Renal cortex interstitium (tissue), 15 donors: ENCODE measurements at places on chromosomes 5 and 9.

GRCh38 chr9:27358007-27358406, 61.1 kb upstream of the EQTN start:
- DNase-seq: no peak

DNA sequence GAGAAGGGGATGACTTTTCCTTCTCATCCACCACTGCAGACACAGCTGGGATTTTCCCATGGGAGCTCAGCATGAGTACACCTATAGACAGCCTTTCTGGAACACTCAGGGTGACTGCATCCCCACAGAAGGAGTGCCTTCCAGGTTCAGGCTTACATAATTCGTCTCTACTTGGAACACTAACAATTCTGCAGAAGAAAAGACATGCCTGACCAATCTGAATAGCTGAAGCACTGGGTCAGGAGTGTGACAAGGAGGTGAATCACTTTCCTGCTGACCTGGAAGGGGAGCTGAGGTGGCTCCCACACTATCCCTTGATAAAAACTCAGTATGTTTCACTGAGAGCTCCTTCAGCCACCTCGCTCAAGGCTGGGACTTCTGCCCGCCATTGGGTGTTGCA, 425.3 kb downstream of the TLR4 start:
- no peak for DNase-seq

DNA sequence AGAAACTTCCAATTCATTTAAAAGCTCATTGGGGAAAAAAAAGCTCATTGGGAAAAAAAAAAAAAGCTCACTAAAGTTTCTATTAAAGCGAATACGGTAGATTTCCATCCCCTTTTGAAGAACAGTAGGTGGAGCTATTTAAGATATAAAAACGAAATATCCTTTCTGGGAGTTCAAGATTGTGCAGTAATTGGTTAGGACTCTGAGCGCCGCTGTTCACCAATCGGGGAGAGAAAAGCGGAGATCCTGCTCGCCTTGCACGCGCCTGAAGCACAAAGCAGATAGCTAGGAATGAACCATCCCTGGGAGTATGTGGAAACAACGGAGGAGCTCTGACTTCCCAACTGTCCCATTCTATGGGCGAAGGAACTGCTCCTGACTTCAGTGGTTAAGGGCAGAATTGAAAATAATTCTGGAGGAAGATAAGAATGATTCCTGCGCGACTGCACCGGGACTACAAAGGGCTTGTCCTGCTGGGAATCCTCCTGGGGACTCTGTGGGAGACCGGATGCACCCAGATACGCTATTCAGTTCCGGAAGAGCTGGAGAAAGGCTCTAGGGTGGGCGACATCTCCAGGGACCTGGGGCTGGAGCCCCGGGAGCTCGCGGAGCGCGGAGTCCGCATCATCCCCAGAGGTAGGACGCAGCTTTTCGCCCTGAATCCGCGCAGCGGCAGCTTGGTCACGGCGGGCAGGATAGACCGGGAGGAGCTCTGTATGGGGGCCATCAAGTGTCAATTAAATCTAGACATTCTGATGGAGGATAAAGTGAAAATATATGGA, at the start of gene PCDHGA12:
Gene PCDHGA12 (plus strand): TSS at position 176 of the 782 bp plus-strand sequence. CDS start 253 bp downstream, at position 429.
- peak; percentile 11 for DNase-seq

- DNase-seq: no peak
These were observed 11.0 kb downstream of the TRIO start for GRCh38 chr5:14153932-14154731.

GRCh38 chr9:84327184-84327583, 13.4 kb downstream of the SLC28A3 start:
- no peak for DNase-seq

GRCh38 chr9:112809351-112809848, 58.8 kb downstream of the SNX30 start:
- no peak for DNase-seq

- DNase-seq: no peak
These were observed 357.6 kb upstream of the RPS23 start for GRCh38 chr5:82635561-82636288.

DNA sequence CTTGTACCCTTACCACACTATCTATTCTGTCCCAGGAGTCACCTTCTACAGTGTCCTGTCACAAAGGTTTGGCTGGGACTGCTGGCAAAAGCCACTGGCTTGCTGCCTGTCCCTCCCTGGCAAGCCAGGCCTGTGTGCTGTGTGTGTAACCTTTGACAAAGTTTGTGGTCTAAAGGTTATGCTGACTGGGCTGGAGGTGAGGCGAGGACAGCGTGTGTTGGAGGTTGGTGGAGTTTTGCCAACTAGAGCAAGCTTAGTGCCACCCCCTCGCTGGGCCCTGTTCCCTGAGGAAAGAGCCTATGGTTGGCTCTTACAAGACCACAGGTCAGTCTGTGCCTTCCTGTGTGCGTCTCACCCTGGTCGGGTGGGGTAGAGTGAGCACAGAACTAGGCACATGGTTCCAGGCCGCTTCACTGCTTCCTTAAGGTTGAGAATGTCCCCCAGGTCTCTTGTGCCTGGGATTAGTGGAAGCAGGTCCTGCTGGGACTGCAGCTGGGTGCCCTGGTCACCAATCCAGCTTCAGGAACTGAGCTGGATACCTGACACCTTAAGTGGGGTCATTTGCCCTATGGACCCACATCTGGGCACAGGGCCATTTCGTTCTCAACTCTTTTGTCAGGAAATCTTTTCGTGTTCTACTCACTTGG, 152.2 kb downstream of the GADD45G start:
- DNase-seq: no peak

GRCh38 chr5:61933787-61934626, 372.0 kb upstream of the KIF2A start:
- DNase-seq: peak; percentile 27

DNA sequence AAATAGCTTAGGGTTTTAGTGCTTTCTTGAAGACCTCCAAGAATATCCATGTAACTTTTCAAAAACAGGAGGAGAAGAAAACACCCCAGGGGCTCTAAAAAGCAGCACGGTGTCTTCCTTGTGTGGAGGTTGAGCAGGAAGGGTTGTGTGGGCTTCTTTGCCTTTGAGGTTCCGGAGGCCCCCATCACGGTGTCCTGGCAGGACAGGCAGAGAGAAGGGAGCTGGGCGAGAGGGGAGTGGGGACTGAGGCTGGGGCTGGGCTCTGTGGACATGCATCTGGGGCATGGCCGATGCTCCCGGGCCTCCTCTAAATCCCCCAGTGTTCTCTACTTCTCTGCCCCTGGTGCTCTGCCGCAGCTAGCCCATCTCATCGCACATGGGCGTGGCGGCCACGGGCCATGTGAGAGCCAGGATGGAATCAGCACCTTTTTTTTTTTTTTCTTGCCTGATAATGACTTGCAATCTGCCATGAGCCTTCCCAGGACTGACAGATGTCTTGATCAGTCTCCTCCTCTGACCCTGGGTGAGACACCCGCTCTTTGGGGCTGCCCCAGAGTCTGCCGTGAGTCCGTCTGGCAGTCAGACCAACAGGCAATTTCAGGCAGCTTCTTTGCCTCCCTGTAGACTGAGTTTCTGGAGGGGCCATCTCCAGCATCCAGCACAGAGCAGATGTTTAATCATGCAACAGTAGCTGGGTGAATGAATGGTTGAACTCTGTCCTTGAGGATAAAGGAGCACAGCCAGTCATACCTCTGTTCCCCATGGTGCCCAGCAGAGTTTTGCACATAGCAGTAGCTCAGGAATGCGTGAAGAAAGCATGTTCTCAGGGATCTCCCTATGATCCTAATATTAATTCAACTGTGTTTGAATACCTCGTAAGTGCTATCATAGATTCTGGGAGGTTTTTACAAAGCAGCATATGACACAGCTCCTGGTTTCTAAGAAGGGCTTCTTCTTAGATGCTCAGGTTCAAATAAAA, 12.1 kb downstream of the CXCL14 start:
- no peak for DNase-seq

DNA sequence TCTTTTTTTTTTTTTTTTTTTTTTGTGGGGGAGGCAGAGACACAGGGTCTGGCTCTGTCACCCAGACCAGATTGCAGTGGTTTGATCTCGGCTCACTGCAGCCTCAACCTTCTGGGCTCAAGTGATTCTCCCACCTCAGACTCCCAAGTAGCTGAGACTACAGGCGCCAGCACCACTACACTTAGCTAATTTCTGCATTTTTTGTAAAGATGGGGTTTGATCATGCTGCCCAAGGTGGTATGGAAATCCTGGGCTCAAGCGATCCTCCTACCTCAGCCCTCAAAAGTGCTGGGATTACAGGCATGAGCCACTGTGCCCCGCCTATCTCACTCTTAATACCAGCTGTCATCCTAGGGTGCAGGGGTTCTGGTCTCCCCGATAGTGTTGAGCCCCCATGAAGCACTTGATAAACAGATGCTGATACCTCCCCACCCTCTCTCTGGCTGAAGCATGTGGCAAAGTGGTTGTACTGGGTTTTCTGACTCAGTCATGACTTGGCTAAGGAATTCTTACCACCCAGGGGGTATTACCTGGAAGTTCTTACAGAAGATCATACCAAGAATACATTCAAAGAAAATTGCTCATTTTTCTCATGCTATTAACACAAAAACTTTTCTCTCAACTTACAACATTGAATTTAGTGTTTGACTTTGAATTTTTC, 110.2 kb upstream of the DAPK1 start:
- no peak for DNase-seq

DNA sequence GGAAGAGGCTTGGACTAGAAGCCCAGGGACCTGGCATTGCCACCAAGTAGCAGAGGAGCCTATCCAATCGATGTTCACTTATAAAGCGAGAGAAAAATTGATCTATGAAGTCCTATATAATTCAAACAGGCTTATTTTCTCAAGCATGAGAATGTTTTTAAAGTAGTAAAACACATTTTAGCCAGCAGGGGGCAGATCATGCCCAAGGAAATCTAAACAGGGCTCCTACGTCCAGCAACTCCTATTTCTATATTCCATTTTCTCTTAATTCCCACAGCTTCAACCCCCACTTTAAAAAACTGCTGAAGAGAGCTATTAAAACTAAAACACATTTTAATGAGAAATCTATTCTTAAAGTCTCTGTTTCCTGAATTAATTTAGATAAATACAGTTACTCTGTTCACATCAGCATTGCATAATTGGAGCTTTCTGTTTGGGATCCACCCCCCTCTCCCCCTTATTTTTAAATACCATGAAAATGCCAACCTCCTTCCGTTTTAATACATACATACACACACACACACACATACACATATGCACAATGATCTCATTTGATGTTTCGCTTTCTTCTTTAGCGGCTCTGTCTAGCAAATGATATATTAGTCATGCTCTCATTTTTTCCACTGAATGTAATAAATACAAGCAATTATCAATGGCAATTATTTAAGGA, 144.9 kb downstream of the MYO10 start:
- peak; percentile 46 for DNase-seq

GRCh38 chr9:29211580-29212396, 1638.5 kb upstream of the C9orf72 start:
- no peak for DNase-seq

DNA sequence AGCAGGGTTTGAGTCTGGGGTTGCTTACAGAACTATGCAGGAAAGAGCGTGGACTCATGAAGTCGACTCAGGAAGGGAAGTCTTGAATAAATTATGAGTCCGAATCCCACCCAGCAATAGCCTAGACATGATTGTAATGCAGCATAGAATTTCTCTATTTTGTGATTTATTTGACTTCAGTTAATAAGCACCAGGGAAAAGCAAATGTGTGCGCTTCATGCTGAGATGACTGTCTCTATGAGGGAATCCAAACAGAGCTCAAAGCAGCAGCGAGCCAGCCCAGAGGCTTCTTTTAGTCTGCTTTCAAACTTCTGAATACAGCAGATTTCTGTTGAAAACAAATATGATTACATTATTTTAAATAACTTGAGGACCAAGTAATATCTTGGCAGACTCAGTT, 188.0 kb downstream of the SEMA6A start:
- DNase-seq: no peak

- no peak for DNase-seq
These were observed 44.7 kb upstream of the NDFIP1 start for GRCh38 chr5:142063878-142064331.

- no peak for DNase-seq
These were observed 1625.2 kb downstream of the MAT2B start for GRCh38 chr5:165130656-165131055.

- no peak for DNase-seq
These were observed 1.8 kb upstream of the HNRNPAB start for GRCh38 chr5:178202541-178202940.

- DNase-seq: no peak
These were observed 1.7 kb downstream of the DNAJC25 start for GRCh38 chr9:111632695-111633388.

DNA sequence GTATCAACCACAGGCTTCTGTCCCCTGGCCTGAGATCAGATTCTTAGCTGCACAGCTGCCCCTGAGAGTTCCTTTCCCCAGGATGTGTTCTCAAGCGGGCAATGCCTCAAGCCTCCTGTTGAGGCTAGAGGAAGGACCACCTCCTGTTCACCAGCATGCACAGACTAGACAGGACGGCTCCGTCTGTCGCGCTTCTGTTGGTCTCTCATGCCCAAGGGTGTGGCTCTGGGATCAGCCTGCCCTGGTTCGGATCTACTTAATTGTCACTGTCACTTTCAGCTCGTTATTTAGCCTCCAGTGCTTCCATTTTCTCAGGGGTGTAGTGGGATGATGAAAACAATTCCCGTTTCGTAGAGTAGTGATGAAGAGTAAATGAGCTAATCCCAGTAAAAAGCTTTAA, 103.1 kb downstream of the KCNIP1 start:
- DNase-seq: no peak

DNA sequence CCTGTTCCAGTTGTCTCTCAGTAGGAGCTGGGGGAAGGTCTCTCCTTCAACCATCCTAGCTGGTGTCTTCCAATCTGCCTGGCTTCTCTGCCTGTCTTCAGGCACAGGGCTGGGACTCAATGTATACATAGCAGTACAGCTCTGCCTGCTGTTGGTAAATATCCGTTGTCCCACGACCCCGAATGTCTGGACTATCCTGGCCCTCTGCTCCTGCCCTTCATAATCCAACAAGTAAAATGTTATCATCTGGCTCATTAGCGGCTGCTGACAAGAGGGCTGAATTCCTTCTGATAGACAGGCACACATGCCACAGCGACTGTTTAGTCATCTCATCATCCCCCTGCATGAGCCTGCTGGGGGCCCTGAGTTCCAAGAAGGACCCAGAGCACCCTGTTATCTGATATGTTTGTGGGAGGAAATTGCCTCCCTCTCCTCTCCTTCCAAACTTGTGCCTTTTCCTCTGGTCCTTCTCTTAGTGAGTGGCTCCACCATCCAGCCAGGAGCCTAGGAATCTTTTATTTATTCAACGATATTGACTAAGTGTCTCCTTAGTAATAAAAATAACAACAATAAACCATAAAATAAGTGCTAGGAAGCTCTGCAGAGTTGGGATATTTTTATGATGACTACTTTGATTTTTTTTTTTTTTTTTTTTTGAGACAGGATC, 29.5 kb upstream of the TGFBR1 start:
- DNase-seq: no peak

DNA sequence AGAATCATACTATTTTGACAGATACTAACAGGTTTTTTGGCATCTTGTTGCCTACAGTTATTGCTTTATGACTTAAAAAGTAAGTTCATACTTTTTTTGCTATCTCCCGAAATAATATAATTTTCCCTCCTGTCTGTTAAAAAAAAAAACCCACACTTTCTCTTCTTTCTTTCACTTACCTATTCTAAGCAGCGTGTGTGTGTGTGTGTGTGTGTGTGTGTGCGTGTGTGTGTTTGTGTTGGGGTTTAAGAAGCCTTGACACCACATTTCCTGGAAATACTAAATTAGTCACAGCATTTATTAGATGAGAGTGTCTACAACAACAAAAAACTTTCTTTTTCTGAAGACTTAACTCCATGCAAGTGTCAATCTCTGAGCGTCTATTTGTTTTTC, 12.4 kb downstream of the TNFAIP8 start:
- no peak for DNase-seq
